ENCODE measurements at places on chromosomes 1 and 21. TPM values are rescaled to one million over a fixed set of nuclear protein-coding genes. Genes with fewer than 3 reads are reported as not detected.

The PLA2G2C gene
- total RNA-seq: not detected

The SLC27A3 gene
- total RNA-seq: 19.8 TPM

The POU3F1 gene
- 0.17 TPM for total RNA-seq

The TNFSF4 gene
- 1.9 TPM for total RNA-seq

The TRABD2B gene
- 23.7 TPM for total RNA-seq

The TMEM79 gene
- total RNA-seq: 2.0 TPM

The SPATA45 gene
- not detected for total RNA-seq

The SH3BGR gene
- 95.8 TPM for total RNA-seq

The TMEM200B gene
- total RNA-seq: 3.6 TPM

The NRDC gene
- 136 TPM for total RNA-seq

The TTLL10 gene
- total RNA-seq: not detected

The LCE1F gene
- not detected for total RNA-seq

The SOX13 gene
- total RNA-seq: 11.6 TPM

The PRAMEF14 gene
- not detected for total RNA-seq

The CD247 gene
- total RNA-seq: 1.1 TPM

The AMY2B gene
- 43.7 TPM for total RNA-seq

The SMIM1 gene
- 82.9 TPM for total RNA-seq

The FAM163A gene
- total RNA-seq: 0.09 TPM

The ZFP69 gene
- 2.5 TPM for total RNA-seq

The GLMN gene
- 6.3 TPM for total RNA-seq

The GJA9 gene
- not detected for total RNA-seq

The URB2 gene
- 4.2 TPM for total RNA-seq

The GNAI3 gene
- 2.7 TPM for total RNA-seq

The SIM2 gene
- not detected for total RNA-seq

The FCAMR gene
- not detected for total RNA-seq

The CYP2J2 gene
- total RNA-seq: 50.5 TPM

The S100A2 gene
- 0.97 TPM for total RNA-seq

The STPG1 gene
- 7.8 TPM for total RNA-seq

The LIN28A gene
- not detected for total RNA-seq

The CYP4A11 gene
- not detected for total RNA-seq

The RHD gene
- total RNA-seq: 0.37 TPM

The LCE3D gene
- total RNA-seq: not detected

The IQGAP3 gene
- 0.68 TPM for total RNA-seq

The GBP3 gene
- 10.3 TPM for total RNA-seq

The ALPL gene
- 20.6 TPM for total RNA-seq

The KLF17 gene
- total RNA-seq: not detected
